CD4-positive, alpha-beta T cell (primary cell): ENCODE measurements at places on chromosomes 12 and 14. TPM values are rescaled to one million over a fixed set of nuclear protein-coding genes. Genes with fewer than 3 reads are reported as not detected.
A peak's percentile ranks its signal among the peaks of the same experiment; 100 is the strongest.

Gene OR6C75
- total RNA-seq = not detected

Gene WASHC4
- total RNA-seq = 33.6 TPM

Gene SLC7A7
- 1.1 TPM for total RNA-seq

- H3K36me3 ChIP-seq = no peaks in the 10 kb centered on the region
- H3K4me1 ChIP-seq = no peaks in the 10 kb centered on the region
- H3K27ac ChIP-seq = no peak overlapping the region
- no peak overlapping the region for H3K4me3 ChIP-seq
- no peaks in the 10 kb centered on the region for H3K27me3 ChIP-seq
- no peak for DNase-seq
These were observed 48.4 kb downstream of the FLRT2 start for GRCh38 chr14:85578357-85578756.

GRCh38 chr12:75571656-75572205, 60.3 kb upstream of the KRR1 start:
- no peaks in the 10 kb centered on the region for H3K4me1 ChIP-seq
- no peaks in the 10 kb centered on the region for H3K36me3 ChIP-seq
- DNase-seq = no peak

- peaks cover 8% of the 10 kb centered on the region for H3K36me3 ChIP-seq
- H3K27me3 ChIP-seq = no peaks in the 10 kb centered on the region
- H3K4me1 ChIP-seq = no peaks in the 10 kb centered on the region
- no peak for DNase-seq
These were observed 68.5 kb downstream of the NT5DC3 start for GRCh38 chr12:103772367-103773108.

DNA sequence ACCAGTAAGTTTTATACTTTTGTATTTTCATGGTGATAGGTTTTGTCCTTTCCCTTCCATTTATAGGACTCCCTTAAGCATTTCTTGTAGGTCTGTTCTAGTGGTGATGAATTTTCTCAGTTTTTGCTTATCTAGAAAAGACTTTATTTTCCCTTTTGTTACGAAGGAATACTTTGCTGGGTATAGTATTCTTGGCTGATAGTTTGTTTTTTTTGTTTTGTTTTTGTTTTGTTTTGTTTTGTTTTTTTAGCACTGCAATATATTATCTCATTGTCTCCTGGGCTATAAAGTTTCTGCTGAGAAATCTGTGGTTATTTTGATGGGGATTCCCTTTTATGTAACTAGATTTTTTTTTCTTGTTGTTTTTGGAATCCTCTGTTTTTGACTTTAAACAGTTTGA, 67.7 kb downstream of the FBXO33 start:
- DNase-seq = no peak
- H3K27me3 ChIP-seq = no peaks in the 10 kb centered on the region
- no peak overlapping the region for H3K27ac ChIP-seq
- no peaks in the 10 kb centered on the region for H3K4me1 ChIP-seq
- peaks cover 18% of the 10 kb centered on the region for H3K36me3 ChIP-seq

- H3K27me3 ChIP-seq = no peaks in the 10 kb centered on the region
- no peak overlapping the region for H3K4me3 ChIP-seq
- H3K36me3 ChIP-seq = no peaks in the 10 kb centered on the region
- DNase-seq = no peak
- H3K27ac ChIP-seq = no peak overlapping the region
These were observed 32.4 kb downstream of the PLXNC1 start for GRCh38 chr12:94180558-94181296.

GRCh38 chr12:14307004-14307403, 58.5 kb upstream of the ATF7IP start:
- H3K36me3 ChIP-seq = no peaks in the 10 kb centered on the region
- no peak overlapping the region for H3K27ac ChIP-seq
- no peaks in the 10 kb centered on the region for H3K27me3 ChIP-seq
- H3K4me1 ChIP-seq = no peaks in the 10 kb centered on the region
- no peak overlapping the region for H3K4me3 ChIP-seq

DNA sequence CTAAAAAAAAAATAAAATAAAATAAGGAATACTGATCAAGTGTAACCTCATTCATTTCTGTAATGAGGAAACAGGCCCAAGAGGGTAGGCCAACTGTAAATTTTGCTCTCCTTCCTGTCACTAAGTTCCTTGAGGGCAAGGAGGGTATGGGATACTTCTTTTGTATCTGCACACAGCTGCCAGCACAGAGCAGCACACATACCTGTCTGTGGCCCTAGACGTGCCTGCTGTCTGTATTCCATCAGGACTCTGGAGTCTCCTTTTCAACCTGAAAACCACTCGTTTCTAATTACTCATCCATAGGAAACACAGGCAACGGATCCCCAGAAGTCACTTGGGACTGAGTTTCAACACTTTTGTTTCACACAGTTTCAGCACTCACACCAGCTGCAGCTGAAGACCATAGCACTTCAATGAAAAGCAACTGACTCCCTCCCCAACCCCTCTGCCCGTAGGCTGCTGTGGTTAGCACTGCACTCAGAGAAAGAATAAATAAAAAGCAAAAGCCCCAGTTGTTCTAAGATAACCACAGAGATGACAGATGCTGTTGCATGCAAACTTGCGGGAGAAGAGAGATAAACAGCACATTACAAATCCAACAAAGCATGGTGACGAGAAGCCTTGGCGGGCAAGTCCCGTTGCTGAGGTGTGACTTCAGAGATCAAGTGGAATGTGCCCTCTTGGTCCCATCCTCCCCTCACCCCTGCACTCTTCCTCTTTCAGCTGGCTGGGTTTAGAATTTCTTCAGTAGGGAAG, 24.9 kb downstream of the CRACR2A start:
- H3K4me1 ChIP-seq = peaks cover 20% of the 10 kb centered on the region
- H3K27me3 ChIP-seq = no peaks in the 10 kb centered on the region
- peak overlapping the region; percentile 47 for H3K27ac ChIP-seq
- no peak overlapping the region for H3K4me3 ChIP-seq
- H3K36me3 ChIP-seq = peaks cover 58% of the 10 kb centered on the region
- DNase-seq = peak; percentile 4

DNA sequence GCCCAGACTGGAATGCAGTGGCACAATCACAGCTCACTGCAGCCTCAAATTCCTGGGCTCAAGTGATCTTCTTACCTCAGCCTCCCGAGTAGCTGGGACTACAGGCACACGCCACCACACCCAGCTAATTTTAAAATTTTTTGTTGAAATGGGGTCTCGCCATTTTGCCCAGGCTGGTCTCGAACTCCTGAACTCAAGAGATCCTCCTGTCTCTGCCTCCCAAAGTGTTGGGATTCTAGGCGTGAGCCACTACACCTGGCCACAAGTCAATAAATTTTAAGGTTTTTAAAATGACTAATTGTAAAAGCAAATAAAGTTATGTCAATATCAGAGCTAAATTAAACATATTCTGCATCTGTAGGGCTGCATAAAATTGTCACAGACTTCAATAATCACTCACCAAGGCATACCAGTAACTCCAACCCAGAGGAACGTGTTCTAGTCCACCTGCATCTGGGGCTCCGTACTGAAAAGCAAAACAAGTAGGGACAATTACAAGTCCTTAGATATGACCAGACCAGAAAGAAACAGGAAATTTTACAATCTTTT, 13.9 kb downstream of the GNS start:
- no peaks in the 10 kb centered on the region for H3K4me1 ChIP-seq
- no peak for DNase-seq
- no peak overlapping the region for H3K4me3 ChIP-seq
- no peaks in the 10 kb centered on the region for H3K27me3 ChIP-seq

Gene ANO2
- total RNA-seq = not detected

DNA sequence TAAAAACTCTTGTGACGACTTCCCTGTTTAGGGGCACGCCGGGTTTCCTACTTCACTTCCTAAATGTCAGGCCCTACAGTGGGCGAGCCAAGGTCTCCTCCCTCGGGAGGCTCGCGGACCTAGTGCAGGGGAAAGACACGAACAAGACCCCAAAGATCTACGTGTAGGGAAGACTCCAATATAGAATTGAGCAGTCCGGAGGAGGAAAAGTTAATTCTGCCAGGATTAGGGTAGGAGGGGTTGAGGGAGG, 564 bp downstream of the ATXN3 start:
- H3K27me3 ChIP-seq = no peaks in the 10 kb centered on the region
- peaks cover 4% of the 10 kb centered on the region for H3K36me3 ChIP-seq
- peak overlapping the region; percentile 84 for H3K27ac ChIP-seq
- no peak for DNase-seq

GRCh38 chr12:92213166-92213565, 67.5 kb upstream of the BTG1 start:
- peaks cover 23% of the 10 kb centered on the region for H3K4me1 ChIP-seq
- no peak overlapping the region for H3K27ac ChIP-seq
- H3K36me3 ChIP-seq = no peaks in the 10 kb centered on the region
- no peak for DNase-seq

GRCh38 chr12:19203539-19204506, 74.3 kb downstream of the PLEKHA5 start:
- H3K27ac ChIP-seq = no peak overlapping the region
- no peak overlapping the region for H3K4me3 ChIP-seq
- no peak for DNase-seq
- H3K4me1 ChIP-seq = no peaks in the 10 kb centered on the region
- no peaks in the 10 kb centered on the region for H3K27me3 ChIP-seq
- H3K36me3 ChIP-seq = no peaks in the 10 kb centered on the region

- no peaks in the 10 kb centered on the region for H3K36me3 ChIP-seq
- DNase-seq = no peak
- H3K27ac ChIP-seq = no peak overlapping the region
- H3K4me1 ChIP-seq = peaks cover 17% of the 10 kb centered on the region
- peaks cover 24% of the 10 kb centered on the region for H3K27me3 ChIP-seq
These were observed 881 bp downstream of the PYGL start for GRCh38 chr14:50943261-50943942.

DNA sequence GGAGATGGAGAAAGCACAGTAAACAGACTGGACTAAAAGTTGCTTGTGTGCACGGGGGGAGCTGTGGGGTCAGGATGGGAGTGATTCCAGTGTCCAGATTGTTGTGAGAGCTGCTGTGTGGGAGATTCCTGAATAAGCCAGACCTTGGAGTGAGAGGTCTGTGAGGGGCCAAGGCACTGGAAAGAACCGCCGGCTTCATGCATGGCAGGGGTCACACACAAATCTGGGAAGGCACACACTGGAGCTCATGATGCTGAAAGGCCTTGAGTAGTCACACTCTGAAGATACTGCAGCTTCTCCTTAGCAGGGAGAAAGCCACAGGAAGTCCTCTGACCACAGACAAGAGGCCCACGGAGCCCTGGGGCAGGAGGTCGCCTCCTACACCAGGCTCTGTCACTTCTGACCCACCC, 23.1 kb downstream of the ADCY6 start:
- no peaks in the 10 kb centered on the region for H3K27me3 ChIP-seq
- no peak for DNase-seq
- peaks cover 6% of the 10 kb centered on the region for H3K4me1 ChIP-seq
- no peak overlapping the region for H3K4me3 ChIP-seq

Gene GPD1
- 0.41 TPM for total RNA-seq

Gene FAM186B
- total RNA-seq = 0.64 TPM

Gene GSG1
- total RNA-seq = not detected

DNA sequence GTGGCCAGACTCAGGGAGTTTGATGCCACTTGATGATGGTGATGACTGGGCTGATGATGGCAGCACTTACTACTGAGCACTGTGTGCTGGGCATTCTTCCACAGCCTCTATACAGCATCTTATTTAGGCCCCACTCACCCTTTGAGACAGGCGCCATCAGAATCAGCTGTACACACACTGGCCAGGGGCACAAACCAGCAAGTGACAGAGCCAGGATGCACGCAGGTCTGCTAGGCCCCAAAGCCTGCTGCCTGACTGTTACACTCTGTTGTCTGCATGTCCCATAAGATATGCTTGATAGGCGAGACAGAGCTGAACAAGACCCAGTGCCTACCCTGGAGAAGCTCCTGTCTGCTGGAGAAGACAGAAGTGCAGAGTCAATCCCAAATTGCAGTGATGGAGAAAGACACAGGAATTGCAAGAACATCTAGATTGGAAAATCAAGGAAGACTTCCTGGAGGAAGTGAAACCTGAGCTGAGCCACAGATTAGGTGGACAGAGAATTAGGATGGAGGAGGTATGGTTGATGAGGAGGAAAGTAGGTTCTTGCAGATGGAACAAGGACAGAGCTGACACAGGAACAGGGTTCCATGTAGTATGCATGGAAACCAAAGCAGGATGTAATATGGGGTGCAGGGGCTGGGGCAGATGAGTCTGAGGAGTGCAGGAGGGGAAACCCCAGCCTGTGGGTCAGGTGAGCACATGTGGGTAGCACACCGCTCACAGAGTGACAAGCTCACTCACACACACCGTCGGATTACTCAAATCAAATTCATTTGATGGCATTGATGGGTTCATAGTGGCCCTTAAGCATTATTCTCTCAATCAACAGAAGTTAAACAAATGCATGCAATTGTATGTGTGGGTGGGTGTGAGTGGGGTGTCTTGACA, 117.3 kb downstream of the BEGAIN start:
- no peaks in the 10 kb centered on the region for H3K36me3 ChIP-seq
- H3K4me1 ChIP-seq = no peaks in the 10 kb centered on the region
- no peak overlapping the region for H3K27ac ChIP-seq
- H3K4me3 ChIP-seq = no peak overlapping the region
- no peak for DNase-seq

DNA sequence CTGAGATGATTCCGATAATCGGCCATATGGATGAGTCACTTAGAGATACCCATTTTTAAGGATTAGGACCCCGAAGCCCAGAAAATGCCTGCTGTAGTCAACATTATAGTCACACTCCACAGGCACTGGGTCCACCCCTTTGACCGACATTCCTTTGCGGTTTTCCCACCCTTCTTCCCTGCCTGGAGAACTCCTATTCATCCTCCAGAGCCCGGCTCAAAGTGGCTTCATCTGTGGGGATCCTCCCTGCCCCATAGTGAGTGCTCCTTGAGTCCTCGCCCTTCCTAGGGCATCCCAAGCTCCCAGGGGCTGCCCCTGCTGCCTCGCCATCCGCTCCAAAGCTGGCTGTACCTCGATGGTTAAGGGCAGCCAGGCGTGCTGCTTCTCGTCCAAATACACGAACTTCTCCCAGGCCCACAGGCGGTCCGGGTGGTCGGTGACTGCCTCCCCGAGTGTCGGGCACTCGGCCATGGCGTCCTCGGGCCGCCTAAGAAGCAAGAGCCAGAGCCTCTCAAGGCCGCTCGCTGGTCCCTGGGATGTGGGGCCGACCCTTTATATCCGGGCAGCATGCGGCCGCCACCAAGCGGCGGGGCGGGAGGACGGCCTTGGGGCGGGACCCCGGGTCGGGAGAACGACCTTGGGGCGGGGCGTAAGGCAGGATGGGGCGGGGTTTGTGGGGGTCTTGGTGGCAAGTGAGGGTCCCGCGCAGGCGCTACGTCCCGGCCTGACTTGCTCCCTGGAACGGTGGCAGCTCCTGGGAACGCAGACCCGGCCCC, at the start of gene TCL1A:
TCL1A (minus strand) TSS at position 530 of the 776 bp plus-strand sequence; CDS start at position 471, 59 bp downstream.
- H3K27me3 ChIP-seq = peaks cover 17% of the 10 kb centered on the region
- H3K27ac ChIP-seq = no peak within 1 kb of the TSS
- no peak within 1 kb of the TSS for H3K4me3 ChIP-seq
- H3K36me3 ChIP-seq = no peaks in the 10 kb centered on the region

Gene TEX22
- total RNA-seq = 1.3 TPM

Gene GUCY2C
- total RNA-seq = not detected

- H3K36me3 ChIP-seq = peaks cover 9% of the 10 kb centered on the region
- H3K4me3 ChIP-seq = peak overlapping the region; percentile 98
- no peaks in the 10 kb centered on the region for H3K27me3 ChIP-seq
These were observed 1.2 kb downstream of the LPCAT3 start for GRCh38 chr12:7016958-7017571.

Gene CLEC9A
- 0.55 TPM for total RNA-seq
